T-helper 2 cell (primary cell): ENCODE measurements at places on chromosomes 7 and 10.

- DNase-seq: no peak
Measured at GRCh38 chr10:107576746-107577145, 412.2 kb upstream of the SORCS1 start.

GRCh38 chr7:139232904-139233303 is 1.9 kb downstream of the UBN2 start:
- DNase-seq: no peak

DNA sequence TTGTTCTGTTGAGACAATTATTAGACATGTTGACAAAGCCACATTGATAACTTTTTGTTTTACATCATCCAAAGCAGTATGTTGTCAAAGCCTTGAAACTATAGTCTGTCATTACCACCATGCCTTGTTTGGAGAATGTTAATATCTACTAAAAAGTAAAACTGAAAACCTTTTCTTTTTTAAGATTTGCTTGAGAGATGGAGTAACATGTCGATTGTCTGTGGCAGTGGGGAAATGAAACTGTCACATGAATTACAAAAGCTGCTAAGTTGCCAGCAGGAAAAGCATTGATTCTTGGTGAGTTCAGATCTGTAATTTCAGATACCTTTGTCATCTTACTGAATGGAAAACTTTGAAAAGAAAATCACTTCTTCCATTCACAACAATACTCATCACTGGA is 69.1 kb downstream of the TFPI2 start:
- no peak for DNase-seq

DNA sequence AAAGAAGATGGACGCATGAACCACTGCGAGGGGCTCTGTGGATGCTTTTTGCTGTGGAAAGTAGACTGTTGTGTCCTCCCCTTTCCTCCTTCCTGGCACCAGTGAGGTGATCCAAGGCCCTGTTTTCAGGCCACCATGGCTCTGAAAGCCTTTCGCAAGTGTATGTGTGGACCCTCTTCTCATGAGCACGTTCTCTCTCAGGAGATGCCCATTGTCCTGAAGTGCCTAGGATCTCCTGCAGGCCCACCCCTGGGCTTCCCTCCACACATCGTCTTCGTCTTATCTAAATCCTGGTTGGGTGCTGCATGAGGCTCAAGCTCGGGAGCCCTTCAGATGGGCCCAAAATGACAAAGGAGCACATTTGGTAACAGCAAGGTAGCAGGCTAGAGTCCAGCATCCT is 188.2 kb downstream of the PTPN20 start:
- no peak for DNase-seq

- no peak for DNase-seq
Measured at GRCh38 chr7:122791959-122792545, 89.3 kb upstream of the RNF148 start.

- DNase-seq: peak; percentile 50
Measured at GRCh38 chr7:23106057-23106822, 655 bp downstream of the KLHL7 start.

DNA sequence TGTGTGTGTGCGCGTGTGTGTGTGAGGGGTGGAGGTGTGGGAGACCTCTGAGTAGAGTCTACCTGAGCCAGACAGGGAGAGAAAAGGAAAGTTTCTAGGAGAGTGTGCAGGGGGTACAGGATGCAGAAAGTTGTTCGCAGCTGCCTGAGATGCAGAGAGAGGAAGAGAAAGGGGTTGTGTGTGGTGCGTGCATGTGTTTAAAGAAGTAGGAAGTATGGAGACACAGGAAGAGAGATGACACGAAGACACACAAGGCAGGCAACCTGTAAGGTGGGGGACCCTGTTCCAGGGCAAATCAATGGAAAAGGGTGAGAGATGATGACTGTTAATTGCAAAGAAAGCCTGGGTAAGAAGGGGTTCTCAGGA is 52.2 kb downstream of the C10orf105 start:
- no peak for DNase-seq

DNA sequence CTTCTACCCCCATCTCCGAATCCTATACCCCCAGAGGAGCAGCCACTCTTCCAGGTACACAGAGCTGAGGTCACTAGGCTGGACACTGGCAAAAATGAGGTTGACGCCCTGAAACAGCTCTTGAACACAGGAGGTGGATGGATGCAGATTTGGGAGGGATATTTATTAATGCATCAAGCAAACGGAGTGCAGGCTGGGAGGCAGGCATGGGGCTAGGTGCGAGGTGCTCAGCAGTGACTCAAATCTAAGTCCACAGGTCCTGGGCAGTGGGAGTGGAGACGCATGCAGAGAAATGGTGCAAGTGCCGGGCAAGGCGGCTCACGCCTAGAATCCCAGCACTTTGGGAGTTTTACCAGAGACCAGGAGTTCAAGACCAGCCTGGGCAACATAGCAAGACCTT is 11.0 kb downstream of the GUSB start:
- DNase-seq: no peak

GRCh38 chr7:133843341-133843740 is 283.8 kb upstream of the LRGUK start:
- DNase-seq: no peak

- peak; percentile 44 for DNase-seq
Measured at GRCh38 chr7:110779339-110779738, 311.6 kb upstream of the LRRN3 start.

DNA sequence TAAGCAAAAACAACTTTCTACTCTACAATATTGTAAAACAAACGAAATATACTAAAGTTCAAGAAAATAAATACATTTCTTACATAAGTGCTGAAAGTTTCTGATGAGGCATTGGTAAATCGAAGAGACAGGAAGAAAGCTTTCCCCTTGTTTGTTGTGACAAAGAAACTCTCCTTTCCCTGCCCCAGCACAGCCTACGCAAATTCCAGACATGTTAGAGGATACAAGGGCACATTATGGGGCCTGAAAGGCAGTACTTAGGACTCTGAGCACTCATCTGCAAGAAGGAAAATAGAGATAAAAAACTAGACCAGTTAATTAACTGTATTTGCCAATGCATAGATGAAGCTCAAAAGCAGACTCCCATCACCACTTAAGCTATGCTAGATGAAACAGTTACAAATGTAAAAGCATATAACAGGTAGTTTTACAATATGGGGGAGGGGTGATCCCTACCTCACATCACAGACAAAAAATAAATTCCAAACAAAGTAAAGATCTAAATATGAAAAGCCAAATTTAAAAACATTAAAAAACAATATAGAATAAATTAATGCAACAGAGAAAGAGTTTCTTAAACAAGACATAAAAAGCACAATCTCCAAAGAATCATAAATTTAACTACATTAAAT is 21.8 kb downstream of the ARHGAP19 start:
- DNase-seq: no peak

GRCh38 chr7:73427902-73428787 is 5.4 kb upstream of the FZD9 start:
- no peak for DNase-seq

GRCh38 chr7:25093268-25093826 is 31.7 kb downstream of the CYCS start:
- DNase-seq: peak; percentile 61

GRCh38 chr7:71817916-71818315 is 594.2 kb downstream of the CALN1 start:
- no peak for DNase-seq

GRCh38 chr7:135971366-135971725 is 5.8 kb downstream of the MTPN start:
- no peak for DNase-seq

GRCh38 chr10:99708428-99709012 is 23.4 kb downstream of the COX15 start:
- no peak for DNase-seq

- DNase-seq: no peak
Measured at GRCh38 chr10:92156874-92157773, 133.8 kb downstream of the CPEB3 start.

DNA sequence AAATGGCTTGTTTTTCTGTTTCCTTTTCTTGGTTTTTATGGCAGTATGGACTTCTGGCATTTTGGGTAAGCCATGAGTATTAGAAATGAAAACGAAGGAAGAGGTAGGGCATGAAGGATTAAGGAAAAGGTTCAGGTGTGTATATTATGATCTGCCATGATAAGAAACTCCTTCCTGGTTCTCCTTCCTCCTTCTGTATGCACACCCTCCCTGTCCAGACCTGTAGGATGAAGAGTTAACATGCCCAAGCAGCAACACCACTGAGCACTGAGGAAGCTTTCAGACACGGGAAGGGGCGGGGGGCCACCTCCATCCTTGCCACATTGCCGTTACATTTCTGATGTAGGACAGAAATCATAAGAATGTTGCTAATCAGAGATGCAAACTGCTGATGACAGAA is 361.0 kb upstream of the ZMIZ1 start:
- DNase-seq: no peak
